ENCODE measurements at places on chromosomes 12 and 14.

DNA sequence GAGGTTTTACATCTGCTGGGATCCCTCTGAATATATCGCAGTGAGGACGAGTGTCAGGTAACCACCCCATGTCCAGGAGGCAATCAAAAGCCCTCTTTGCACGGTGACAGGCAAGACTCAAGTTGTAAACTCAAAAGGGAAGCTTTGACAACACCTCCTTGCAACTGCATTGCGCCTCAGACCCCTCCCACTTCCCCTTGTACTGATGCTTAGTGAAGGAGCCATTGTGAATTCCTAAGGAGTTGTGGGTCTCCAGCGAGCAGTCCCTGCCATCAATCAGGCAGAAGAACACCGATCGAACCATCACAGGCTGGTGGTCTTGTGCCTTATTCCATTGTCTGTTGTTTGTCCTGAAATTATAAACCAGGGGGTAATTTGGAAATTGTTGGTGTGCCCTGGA, 112.6 kb downstream of the CCDC60 start:
- no peak for DNase-seq

- no peak for DNase-seq
These were observed 19.9 kb upstream of the KRT83 start for GRCh38 chr12:52341066-52341580.

DNA sequence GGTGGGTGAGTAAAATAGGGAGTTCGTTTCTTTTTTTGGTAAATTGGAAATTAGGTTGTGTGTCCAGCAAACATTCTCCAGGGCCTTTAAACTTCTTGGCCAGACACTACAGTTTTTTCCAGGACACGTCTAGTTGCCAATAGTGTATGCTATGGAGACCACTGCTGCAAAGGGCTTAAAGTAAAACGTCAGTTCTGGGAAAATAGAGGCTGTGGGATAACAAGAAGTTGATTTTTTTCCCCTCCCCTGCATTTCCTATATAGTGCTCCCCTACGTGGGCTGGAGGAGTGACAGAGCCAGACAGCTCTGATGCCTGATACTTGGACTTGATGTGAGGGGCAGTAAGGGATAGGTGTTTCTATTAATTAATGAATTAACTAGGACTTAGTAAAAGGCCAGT, 2.4 kb downstream of the ACVR1B start:
- DNase-seq: no peak

GRCh38 chr14:47223656-47224055, 451.7 kb downstream of the MDGA2 start:
- DNase-seq: peak; percentile 7

GRCh38 chr12:19351346-19351745, 87.9 kb upstream of the AEBP2 start:
- DNase-seq: no peak

- DNase-seq: no peak
These were observed 305.7 kb upstream of the SSTR1 start for GRCh38 chr14:37901978-37902377.

GRCh38 chr12:123951467-123951866, 21.2 kb downstream of the CCDC92 start:
- DNase-seq: no peak

DNA sequence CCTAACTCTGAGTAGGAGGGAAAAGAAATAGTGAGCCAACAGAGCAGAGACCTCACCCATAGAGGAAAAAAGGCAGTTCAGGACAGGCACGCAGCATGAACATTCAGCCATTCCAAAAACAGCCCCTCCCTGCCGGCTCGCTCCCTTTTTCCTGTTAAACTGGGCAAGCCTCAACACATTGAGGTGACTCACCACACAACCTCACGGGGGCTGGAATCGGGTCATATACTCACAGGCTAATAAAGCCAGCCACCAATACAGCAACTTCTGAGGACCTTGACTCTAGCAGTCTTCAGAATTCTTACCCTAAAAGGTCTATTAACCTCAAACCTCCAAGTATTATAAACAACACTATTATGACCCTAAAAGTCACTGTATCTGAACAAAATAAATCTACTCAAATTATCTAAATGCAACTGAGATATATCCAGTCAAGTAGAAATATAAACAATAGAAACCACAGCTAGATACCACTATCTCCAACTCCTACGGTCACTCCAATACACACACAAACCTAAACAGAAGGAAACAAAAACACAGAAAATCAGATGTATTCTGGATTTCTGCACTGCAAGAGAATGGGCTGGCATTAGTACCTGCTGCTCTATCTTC, 6.3 kb downstream of the YBX3 start:
- no peak for DNase-seq

DNA sequence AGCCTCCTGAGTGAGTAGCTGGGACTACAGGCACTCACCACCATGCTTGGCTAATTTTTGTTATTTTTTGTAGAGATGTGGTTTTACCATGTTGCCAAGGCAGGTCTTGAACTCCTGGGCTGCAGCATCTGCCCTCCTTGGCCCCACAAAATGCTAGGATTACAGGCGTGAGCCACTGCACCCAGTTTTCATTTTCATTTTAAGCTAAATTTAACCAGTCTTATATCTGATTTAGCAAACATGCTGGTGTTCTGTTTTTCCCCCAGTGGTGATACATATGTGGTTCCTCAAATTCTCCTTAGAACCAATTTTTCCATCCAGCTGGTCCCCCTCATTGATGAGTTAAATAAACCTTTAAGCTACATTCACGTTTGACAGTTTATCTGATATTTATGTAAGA, 43.8 kb upstream of the BICD1 start:
- peak; percentile 60 for DNase-seq

DNA sequence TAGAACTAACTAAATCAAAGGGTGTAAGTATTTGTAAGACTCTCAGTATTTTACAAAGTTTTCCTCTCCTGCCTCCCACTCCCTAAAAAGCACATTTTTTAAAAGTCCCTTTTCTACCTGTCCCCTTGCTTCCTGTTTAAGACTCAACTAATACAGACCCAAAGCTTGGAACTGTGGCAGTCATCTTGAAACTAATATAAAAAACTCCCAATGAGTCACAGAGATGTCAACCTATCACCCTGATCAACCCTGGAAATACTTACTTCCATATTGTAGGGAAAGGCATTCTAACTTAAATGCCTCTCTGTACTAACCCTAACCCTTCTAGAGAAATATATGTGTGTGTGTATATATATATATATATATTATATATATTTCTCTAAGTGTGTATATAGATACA, 184.8 kb downstream of the SPTSSA start:
- DNase-seq: no peak

DNA sequence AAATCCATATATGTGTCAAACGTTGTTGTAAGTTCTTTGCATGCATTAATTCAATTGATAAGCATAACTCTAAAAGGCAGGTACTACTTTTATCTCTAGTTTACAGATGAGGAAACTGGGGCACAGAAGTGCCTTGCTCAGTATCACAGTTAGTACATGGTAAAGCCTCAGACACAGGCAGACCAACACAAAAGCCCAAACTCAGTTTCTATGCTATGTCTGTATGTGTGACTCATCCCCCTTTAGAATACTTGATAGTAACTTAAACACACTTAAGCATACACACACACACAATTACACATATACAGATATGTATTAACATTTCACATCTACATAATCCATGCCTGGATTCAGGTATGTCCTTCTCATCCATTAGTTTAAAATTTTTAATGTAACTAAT, 88.0 kb downstream of the EPS8 start:
- peak; percentile 43 for DNase-seq

- peak; percentile 25 for DNase-seq
These were observed 35.8 kb downstream of the ATP2A2 start for GRCh38 chr12:110316861-110317260.

- peak; percentile 34 for DNase-seq
These were observed 145.9 kb upstream of the SLCO1C1 start for GRCh38 chr12:20549108-20549719.

DNA sequence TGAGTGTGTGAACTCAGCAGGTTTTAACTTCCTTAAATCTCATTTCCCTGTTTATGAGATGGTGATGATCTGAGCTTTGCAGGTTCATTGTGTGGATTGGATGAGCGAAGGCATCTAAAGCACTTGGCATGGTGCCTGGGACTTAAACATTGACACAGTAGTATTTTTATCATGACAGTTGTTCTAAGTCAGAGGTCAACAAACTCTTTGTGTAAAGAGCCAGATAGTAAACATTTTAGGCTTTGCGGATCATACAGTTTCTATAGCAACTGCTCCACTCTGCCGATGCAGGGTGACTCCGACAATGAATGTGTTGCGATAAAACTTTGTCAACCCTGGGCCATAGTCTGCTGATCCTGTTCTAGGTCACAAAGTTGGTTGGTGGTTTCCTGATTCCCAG, 25.2 kb downstream of the SLC24A4 start:
- no peak for DNase-seq

DNA sequence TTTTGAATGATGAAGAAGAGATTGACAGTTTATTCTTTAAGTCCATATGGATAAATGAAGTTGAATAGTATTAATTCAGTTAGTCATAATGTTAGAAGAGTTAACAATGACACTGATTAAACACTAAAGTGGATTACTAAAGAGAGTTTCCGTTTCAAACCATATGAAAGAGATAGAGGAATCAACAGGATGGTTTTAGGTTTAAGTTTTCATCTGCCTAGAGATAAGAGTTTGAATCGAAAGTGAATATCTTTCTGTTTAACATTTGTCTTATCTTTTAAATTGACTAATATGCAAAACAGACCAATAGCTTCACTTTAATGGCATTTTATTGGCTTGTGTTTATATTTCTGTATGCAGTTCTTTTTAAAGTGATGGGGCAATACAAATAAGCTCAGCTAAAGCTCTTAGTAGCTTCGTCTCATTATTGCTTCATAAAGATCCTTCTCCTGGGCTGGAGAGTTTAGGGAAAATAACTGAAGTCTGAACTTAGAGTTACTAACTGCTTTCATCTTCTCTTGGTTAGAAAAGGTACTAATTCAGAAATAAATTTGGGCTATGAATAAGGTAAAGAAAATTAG, 66.0 kb downstream of the MIPOL1 start:
- DNase-seq: no peak

DNA sequence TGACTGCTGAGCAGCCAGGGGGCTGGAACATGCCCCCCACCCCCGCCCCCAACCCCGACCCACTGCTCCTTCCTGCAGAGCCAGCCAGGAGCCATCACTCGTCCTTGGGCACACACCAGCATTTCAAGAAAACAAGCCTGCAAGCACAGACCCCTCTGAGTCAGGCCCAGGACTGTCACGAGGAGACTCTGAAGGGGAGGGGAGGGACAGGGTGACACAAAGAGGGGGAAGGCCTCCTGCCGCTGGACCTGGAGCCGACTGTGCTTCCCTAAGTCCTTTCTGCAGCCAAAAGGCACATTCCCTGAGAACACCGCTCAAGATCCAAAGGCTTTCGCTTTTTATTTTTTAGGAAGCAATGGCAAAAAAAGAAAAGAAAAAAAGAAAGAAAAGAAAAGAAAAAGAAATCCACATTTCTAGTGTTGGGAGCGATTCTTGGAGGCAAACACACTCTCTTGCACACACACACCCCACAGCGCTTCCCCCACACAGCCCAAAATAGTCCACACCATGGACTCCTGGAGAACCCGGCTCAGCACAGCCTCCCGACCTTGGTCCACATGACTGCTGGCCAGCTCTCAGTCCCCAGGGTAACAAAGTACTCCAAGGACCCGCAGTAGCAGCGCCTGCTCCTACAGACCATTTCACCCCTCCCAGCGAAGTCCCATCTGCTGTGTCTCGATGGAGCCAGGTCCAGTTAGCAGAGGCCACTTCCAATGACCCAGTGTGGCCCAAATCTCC, 101.7 kb downstream of the DPF3 start:
- DNase-seq: no peak

DNA sequence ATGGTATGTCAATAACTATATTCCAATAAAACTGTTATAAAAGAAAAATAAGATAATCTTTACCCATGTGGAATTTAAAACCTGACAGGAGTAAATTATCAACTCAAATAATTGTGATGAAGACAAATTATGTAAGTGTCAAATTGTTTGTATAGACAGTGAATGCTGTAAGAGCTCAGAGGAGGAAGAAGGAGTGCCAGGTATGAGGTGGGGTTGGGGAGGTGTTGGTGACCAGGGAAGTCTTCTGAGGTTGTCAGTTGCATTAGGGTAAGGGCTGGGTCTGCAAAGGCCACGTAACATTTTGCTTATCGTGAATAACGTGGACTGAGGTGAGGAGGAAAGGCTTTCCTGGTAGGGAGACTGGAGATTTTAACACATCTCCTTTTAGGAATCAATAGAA, 2.5 kb upstream of the MAX start:
- no peak for DNase-seq

GRCh38 chr14:64707661-64708060, 3.4 kb downstream of the PLEKHG3 start:
- peak; percentile 52 for DNase-seq

DNA sequence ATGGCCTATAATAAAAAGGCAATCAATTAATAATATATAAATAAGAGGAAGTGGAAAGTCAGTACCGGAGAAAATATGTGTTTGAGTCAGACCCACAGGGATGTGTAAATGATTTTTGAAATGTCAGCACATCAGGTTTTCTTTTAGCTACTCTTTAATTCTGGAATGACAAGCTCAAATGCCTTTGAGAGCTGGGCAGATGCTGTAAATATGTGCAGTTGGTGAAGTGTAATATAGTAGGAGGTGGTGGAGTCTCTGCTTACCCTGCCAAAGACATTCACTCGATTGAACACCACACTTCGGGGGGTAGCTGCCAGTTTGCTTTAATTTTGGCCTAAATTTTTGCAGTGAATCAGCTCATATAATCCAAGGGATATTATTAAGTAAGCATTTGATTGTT, 93.0 kb downstream of the PLEKHA5 start:
- DNase-seq: no peak

- peak; percentile 93 for DNase-seq
These were observed 35.0 kb downstream of the CORO1C start for GRCh38 chr12:108696111-108696995.

DNA sequence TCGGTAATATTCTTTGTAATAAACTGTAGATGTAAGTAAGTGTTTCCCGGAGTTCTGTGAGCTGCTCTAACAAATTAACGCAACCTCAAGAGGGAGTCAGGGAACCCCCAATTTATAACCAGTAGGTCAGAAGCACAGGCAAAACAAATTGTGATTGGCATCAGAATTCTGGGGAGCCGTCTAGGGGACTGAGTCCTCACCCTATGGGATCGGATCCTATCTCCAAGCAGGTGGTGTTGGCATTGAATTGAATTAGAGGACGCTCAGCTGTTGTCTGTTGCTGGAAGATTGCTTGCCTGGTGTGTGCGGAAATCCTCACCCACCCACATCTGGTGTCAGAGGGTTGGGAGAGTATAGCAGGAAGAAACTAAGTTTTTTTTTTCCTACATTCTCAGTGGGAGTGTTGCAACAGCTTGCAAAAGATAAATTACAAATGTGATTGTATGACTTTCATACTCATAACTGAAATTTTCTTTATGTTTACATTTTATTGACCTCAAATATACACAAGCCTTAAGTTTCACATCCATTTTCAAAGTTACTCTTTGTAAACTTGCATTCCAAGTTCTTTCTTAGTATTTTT, 5.5 kb downstream of the TMEM52B start:
- no peak for DNase-seq

DNA sequence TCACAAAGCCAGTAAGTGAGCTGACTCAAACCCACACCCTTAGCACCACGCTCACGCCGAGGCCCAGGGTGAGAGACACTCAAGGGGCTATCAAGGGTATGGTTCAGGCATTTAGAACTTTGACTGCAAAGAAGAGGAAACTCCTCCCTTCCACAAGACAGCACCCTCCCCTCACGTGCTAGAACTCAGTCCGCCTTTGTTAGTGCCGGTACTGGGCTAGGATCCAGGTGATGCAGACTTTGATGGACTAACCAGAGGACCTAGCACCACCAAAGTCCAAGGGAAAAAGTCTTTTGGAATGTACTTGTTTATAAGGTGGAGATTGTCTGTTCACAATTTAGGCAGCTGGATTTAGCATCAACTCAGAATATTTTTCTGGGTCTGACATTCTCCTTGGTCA, 33.7 kb downstream of the VWF start:
- no peak for DNase-seq

GRCh38 chr14:61103541-61104339, 122.7 kb downstream of the SLC38A6 start:
- peak; percentile 85 for DNase-seq

All from common myeloid progenitor, CD34-positive (primary cell).